ENCODE measurements at places on chromosomes 16 and 17.

GRCh38 chr16:49964973-49965372, 60.1 kb upstream of the CNEP1R1 start:
- DNase-seq = no peak

- no peak for DNase-seq
Observed at GRCh38 chr17:72386619-72387237, 265.9 kb downstream of the SOX9 start.

- DNase-seq = no peak
Observed at GRCh38 chr17:51165680-51166197, 472 bp upstream of the NME2 start.

GRCh38 chr16:23914946-23915530, 79.3 kb downstream of the PRKCB start:
- no peak for DNase-seq

GRCh38 chr17:39225959-39226683, 376 bp upstream of the STAC2 start:
- peak; percentile 28 for DNase-seq

- no peak for DNase-seq
Observed at GRCh38 chr16:27189335-27189972, 13.9 kb upstream of the KDM8 start.
